ENCODE measurements at places on chromosomes 1 and 21.

- DNase-seq: no peak
Measured at GRCh38 chr1:9599741-9600140, 11.0 kb downstream of the TMEM201 start.

DNA sequence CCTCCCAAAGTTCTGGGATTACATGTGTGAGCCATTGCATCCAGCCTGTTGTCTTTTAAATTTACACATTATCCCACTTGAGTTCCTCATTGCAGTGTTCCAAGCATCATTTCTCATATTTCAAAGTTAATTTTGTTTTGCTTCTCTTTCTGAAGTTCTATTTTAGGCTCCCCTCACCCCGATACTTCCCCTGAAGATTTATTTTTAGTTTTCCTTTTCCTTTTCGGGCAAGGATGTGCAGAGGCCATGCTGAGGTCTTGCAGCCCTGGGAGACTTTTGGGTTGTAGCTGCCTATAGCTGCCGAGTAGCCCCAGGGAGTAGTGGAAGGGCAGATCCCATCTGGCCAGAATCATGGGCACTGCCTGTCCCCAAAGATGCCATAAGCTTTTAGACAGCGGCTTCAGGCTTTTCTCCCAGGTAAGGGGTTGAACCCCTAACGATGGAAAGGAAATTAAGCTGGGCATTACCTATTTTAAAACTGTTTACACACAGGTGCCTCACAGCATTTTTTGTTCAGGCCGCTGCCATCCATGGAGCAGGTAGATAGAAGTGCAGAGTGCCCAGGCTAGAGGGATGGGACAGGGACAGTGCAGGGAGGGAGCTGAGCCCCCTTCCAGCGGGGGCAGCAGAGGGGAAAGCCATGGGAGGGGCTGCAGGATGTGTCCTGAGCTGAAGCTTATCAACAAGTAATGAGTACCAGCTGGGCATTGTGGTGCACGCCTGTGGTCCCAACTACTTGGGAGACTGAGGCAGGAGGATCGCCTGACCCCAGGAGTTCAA is 15.9 kb downstream of the PSEN2 start:
- DNase-seq: no peak

DNA sequence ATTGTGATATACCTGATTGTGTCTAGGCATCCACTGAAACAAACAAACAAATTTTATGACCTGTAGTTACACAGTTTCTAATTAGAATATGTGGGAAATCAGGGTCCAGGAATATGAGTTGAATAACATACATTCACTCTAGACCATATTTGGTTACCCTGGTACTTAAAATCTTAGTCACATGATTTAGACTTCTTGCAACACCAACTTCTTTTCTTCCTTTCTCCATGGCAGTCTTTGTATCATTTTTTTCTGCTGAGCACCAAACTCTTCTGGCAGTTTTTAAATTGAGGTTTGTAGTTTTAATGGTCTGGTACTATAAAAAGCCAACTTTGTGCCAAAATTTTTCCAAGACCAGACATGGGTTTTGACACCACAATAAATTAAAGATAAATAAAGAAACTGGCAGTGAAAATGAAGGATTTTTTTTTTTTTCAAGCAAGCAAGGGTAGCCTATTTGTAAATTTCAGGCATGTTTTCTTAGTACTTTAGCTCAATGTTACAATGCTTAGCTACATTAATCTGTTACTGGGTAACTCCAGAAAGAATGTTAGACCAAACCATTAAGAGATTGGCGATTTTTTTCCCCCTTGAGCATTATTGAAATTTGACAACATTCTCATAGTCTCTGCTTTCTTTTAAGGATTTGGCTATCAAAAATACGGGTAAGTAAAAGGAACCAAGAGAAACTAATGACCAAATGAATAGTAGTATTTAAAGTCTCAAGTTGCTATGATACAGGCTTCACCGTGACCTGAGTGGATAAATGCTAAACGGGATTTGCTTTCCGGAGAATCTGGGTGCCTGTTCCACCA is 108.5 kb downstream of the NFIA start:
- no peak for DNase-seq

- no peak for DNase-seq
Measured at GRCh38 chr1:160584784-160585183, 5.5 kb upstream of the CD84 start.

- no peak for DNase-seq
Measured at GRCh38 chr1:21966247-21967000, 10.4 kb upstream of the CELA3B start.

GRCh38 chr1:47814612-47815395 is 182.4 kb downstream of the TRABD2B start:
- DNase-seq: no peak

DNA sequence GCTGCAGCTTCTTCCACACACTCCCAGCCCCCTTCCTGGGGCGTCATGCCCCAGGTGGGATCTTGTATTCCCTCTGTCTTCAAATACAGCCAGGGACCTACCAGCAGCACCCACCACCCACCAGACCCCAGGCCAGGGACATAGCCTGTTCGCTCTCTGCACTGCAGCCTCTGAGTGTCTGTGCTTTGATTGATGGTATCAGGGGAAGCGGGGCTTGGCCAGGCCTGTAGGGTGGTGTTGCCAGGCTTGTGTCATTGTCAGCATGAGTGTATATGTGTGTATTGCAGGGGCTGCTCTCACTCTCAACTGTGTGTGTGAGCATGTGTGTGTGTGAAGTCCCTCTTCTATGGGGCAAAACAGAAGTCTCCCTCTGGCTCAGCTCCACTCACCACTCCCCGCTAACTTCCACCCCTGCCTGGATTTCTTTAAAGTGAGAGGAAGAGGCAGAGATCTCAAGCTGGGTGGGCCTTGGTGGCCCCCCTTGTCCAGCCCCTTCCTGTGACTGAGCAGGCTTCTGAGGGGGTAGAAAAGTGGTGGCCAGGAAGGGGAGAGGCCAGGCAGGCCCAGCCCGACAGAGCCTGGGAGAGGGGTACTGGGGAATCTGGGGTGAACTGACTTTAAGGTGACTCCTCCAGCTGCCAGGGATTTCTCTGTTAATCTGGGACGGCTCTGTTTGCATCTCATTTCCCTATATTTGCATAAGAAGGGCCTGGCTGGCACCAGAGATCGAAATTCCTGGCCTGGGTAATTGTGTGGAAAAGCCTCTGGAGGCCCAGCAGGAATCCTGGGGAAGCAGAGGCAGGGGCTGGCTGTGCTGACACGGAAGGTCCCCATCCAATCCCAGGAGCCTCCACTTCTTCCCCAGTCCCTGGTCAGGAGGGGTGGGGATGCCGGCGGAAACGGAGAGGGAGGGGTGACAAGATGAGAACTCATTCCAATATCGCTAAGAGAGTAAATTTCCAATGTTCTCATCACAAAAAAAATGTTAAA is 18.6 kb upstream of the ADGRB2 start:
- DNase-seq: no peak

GRCh38 chr1:171998711-171999110 is 157.4 kb downstream of the DNM3 start:
- no peak for DNase-seq

DNA sequence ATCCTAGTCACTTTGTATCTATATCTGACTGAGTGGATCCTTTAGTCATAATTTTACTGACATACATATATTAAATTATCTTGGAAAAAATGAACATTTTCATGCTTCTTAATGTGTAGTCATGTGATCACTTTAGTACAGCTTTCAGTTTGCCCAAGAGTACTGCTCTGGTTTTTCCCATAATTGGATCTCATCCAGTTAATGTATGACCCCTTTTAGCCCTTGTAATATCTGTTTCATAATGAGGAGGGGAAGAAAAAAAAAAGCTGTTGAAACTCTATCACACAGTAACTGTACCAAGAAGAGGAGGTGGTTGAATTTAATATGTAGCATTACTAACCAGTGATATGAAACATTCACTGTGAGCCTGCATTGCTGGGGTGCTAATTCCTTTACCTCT is 328.7 kb downstream of the PTPRC start:
- DNase-seq: no peak

GRCh38 chr21:30126576-30126975 is 40.0 kb downstream of the CLDN17 start:
- no peak for DNase-seq

DNA sequence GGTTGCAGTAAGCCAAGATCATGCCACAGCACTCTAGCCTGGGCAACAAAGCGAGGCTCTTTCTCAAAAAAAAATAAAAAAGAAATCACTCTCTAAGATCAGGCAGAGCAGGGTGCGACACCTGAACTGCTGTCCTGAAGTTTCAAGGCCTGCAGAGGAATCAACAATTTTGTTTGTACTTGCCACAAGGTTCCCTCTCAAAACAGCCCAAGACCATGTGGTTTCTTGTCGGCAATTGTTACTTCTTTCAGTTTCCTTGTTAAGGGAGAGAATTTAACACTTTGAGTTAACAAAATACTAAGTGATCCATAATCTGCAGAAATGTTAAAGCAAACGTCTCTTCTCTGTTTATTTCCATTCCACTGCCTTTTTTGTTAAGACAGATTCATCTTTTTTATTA is 36.5 kb downstream of the MACO1 start:
- DNase-seq: no peak

- DNase-seq: no peak
Measured at GRCh38 chr21:34037009-34037795, 36.2 kb upstream of the MRPS6 start.

DNA sequence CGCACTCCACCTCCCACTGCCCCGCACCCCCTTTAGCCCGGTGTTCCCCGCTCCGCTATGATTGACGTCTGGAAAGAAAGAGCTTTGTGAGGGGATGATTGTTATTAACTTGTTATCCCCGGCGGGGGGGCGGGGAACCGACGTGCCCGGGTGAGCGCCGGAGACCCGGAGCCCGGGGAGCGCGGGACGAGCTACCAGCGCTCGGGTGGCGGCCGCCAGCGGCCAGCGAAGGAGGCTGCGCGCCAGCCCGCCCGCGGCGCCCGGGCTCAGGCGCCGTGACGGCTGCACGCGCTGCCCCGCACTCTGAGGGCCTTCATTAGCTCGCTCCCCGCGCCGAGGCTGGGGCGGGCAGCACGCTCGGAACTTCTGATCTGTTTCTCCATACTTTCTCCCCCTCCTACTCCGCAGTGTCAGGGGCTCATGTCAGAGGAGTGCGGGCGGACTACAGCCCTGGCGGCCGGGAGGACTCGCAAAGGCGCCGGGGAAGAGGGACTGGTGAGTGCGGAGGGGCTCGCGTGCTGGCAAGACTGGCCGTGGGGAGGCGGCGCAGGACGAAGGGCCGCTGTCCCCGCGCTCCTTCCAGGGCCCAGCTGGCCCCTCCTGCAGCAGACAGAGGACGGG is 2.1 kb downstream of the LHX8 start:
- DNase-seq: no peak

DNA sequence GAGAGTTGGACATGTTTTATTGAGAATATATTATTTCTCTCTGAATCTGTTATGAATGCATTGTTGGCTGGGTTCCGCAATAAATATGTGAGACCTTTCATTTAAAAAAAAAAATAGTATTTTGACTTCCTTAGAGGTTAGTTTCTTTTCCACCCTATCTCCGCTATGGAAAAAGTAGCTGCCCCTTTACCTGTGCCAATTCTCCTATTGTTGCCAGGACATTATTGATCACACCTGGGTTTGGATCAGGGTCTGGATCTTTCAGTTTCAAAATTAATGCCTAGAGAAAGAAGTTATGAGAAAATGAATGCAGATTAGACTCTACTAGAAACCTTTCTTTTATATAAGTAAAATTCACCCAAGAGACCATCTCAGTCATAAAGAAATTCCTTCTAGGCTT is 29.1 kb downstream of the MTOR start:
- DNase-seq: no peak

- peak; percentile 74 for DNase-seq
Measured at GRCh38 chr1:154403261-154403943, 1.7 kb upstream of the IL6R start.

DNA sequence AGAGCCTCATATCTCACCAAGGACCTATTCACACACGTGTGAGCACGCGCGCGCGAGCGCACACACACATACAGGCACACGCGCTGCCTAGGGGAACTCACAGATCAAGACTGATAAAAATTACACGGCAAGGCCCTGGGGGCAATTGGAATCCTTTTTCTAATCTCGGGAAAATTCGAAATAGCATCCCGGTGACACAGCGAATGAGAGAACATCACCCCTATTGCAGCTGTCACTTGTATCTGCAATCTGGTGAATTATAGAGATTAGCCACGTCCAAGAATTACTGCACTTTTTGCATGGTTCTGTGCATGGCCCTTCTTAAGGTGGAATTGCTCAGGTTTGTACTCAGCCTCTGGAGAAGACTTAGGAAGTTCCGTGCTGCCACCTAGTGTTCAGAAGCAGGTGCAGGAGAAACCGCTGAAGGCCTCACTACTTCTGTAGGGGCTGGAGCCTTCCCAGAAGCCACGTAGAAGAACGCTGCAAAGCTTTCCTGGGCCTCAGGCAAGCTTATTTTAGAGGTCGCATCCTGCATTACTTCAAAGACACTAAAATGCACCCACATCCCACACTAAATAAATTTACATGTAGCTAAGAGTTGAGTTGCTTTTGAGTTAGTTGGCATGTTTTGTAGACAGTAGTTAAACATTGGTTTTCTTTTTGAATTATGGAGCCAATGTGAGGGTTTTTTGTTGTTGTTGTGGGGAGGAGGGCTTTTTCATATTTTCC is 229.2 kb upstream of the CAMK1G start:
- DNase-seq: peak; percentile 32

GRCh38 chr1:52264530-52265115 is 101.4 kb downstream of the CC2D1B start:
- no peak for DNase-seq

- DNase-seq: peak; percentile 97
Measured at GRCh38 chr1:153670859-153671627, at the start of gene ILF2. TSS of gene ILF2 (minus strand) at chr1:153670993. CDS start at chr1:153670922, 71 bp downstream.

DNA sequence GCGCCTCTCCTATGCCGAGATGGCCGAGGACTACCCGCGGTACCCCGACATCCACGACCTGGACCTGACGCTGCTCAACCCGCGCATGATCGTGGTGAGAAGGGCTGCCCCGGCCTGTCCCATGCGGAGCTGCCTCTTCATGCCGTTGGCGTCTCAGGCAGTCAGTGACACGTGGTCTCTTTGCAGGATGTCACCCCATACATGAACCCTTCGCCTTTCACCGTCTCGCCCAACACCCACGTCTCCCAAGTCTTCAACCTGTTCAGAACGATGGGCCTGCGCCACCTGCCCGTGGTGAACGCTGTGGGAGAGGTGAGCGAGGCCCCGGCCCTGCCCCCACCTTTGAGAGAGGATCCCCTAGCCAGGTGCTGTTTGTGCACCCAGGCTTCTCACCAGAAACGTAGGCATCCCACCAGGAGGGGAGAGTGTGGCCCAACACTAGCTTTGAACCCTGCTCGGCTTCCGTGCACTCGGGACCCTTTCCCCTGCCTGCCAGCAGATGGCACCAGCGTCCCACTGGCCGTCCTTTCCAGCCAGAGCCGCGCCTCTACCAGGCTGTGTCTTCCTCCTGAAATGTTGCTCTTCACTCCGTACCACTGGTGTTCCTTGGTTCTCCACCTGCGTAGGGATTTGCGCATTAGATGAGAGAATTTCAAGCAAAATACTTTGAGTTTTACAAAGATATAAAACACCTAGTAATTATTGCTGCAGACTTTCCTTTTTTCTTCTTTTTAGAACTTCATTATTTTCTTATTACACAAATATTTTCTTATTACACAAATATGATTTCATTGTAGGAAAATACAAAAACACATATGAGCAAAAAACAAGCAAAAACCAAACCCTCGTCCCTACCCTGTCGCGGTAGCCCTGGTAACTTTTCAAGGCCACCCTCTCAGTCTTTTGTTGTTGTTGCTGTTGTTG is 9.0 kb downstream of the NPPA start:
- peak; percentile 5 for DNase-seq

Measured in KG1 (cell line).